ENCODE measurements at places on chromosomes 2 and 18.

- no peak for DNase-seq
Observed at GRCh38 chr2:204643326-204643725, 98.1 kb downstream of the PARD3B start.

DNA sequence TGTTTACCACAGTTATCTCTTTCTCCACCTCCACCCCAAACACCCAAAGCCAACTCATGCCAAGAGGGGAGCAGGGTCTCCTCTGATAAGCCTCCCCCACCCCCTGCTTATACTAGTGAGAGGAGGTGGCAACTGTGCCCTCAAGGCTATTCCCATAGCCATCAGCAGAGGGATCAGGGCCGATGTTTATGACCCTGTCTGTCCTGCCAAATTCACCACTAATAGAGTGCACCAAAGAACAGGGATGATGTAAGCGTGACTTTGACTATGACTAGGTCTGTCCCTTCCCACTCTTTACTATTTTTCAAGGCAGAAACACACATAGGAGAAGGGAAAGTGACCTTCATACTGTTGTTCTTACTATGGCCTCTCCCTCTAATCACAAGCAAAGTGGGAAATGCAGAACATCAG lies 74.6 kb downstream of the CLHC1 start:
- DNase-seq, result no peak

GRCh38 chr18:29841631-29842030 lies 1200.9 kb downstream of the DSC3 start:
- no peak for DNase-seq

DNA sequence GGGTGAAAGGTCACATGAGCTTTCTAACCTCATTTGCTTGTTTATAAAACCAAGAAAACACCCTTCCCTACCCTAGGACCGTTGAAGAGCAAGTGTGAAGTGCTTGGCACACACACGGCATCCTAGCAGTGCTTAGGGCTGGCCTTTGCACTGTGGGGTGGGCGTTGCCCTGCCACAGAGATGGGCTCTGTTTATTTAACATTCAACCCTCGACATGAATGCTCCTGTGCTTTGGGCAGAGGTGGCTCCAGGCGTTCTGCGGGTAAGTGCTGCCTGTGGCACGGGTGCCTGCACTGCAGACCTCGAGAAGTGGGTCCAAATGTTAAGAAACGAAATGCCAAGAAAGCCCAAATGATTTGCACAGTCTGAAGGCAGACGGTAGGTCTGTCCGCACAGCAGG lies 170.1 kb downstream of the FHOD3 start:
- DNase-seq, result no peak

GRCh38 chr2:131112529-131112928 lies 7.4 kb downstream of the PLEKHB2 start:
- no peak for DNase-seq

GRCh38 chr2:142946941-142947340 lies 69.5 kb downstream of the KYNU start:
- DNase-seq, result no peak

DNA sequence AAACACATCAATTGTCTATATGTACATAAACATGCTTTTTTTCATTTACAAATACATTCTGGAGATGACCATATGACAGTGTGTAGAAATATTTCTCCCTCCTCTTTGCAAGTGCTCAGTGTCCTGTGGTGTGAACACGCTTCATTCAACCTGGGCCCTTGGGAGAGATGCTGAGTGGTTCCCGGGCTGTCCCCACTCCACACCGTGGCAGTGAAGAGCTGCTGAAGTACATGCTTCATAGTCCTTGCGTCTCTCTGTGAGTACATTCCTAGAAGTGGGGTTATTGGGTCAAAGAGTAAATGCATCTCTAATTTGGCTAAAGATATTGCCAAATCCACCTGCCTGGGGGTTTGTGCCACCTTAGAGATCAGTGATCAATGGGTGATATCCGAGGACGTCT lies 6.5 kb upstream of the GPR35 start:
- DNase-seq, result no peak

GRCh38 chr2:69583321-69583833 lies 60.2 kb downstream of the AAK1 start:
- no peak for DNase-seq

- DNase-seq, result no peak
Observed at GRCh38 chr2:55844986-55845385, 78.6 kb downstream of the EFEMP1 start.

DNA sequence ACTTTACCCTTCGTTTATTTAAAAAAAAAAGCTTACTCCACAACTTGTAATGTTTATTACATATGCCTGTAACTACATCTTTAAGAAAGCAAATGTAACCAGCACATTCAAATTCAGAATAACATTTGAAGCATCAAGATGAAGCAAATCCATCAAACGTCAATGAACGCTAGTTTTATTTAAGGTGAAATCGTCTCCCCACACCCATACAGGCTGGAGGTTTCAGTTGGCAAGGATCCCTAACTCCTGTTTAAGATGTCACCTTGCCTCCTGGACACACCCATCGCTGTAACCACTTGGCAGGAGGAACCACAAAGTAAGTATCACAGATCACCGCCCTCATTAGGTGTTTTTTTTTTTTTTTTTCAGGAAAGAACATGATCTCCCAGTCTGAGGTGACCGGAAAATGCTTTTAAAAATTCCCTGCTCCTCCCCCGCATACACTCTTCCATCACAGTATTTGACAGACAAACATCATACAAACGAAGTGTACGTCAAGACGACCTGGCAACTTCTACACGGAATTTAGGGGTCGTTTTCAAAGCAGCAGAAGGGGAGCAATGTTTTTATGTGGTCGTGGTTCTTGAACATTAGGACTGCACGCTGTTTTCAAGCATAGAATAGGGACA lies 19.7 kb upstream of the STPG4 start:
- DNase-seq, result no peak

- DNase-seq, result no peak
Observed at GRCh38 chr2:24147364-24147763, 24.1 kb downstream of the FAM228B start.

DNA sequence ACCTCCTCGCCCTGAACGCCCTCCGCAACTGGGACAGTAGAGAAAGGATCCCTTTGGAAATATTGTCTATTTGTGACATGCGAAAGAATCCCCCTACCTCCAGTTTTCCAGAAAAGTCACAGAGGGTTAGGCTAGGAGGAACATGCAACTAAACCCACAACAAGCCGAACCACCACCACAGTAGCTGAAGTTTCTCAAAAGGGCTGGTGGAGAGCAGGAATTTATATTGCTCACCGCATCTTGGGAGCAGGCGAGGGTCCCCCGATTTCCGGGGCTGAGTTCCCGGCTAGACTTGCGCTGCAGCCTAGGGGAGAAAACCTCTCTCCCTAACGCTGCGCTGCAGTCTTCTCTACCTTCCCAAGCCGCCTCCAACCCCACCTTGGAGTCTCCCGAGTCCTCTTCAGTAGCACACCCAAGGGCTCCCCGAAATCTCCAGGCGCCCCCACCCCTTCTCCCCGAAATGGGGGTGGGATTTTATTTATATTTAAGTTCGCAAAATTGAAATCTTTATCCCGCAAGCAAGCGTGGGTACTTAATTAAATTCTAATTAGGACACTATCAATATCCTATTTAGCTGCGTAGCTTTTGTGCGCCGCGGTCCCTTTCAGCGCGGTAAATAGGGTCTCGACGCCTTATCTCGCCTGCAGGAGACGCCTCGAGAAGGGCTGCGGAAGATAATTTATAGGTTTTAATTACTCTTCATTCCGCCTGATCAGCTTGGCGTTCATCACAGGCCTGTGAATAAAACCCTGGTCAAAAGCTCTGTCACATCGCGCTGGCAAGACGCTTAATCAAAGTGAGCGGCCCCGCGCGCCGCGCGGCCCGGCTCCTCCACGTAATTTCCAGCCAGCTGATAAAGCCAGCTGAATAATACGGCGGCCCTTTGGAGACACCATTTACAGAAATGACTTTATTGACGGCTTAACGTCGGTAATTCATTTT lies 2.0 kb upstream of the EN1 start:
- DNase-seq, result peak; percentile 24

DNA sequence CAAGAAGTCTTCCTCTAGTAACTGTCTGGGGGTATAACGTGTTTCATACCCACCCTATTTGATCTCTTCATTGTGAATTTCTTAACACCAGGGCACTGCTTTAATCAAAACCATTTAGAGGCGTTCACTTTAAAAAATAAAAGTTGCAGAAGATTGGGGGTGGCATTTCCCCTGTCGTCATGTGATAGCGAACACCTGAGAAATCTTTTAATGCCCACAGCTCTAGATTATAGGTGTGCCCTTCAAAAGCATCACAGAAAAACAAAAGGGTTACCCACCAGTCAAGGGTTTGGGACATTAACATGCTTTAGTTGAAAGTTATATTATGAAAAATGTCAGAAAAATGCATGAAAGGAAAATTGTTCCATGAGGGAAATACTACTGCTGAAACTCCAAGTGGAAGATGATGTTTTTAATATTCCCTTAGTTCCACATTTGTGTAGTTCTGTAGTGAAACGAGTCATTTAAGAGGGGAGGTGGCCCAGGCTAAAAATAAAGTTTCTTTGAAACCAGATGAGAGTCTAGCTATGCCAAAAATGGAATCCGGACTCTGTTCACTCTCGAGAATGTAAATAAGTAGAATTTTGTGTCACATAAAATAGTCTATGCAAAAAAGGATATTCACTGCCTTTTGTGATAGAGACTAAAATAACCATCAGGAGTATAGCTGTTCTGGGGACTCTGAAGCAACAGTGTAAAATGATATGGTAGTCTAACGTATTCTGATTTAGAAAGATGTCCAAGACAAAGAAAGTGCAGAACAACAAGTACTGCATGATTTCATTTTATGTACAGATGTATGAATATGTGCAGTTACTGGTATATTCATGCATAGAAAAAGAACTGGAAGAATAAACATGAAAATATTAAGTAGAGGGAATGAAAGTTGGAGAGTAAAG lies 95.3 kb downstream of the TMEM247 start:
- no peak for DNase-seq

- no peak for DNase-seq
Observed at GRCh38 chr18:45588376-45589355, 26.6 kb upstream of the SLC14A2 start.

DNA sequence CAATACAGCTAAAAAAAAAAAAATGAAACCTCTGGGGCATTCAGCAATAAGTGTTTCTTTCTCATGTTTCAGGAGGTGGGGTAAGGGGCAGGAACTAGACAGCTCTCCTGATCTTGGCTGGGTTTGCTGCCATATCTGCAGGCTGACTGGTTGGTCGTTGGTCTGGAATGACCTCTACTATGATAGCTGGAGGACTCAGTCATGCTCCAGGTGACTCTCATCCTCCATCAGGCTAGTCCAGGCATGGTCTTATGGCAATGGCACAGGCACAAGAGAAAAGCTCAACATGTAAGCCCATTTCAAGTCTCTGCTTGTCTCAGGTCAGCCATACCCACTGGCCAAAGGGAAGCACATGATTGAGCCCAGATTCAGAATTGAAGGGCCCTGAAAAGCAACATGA lies 9.5 kb upstream of the SLC1A4 start:
- DNase-seq, result no peak

DNA sequence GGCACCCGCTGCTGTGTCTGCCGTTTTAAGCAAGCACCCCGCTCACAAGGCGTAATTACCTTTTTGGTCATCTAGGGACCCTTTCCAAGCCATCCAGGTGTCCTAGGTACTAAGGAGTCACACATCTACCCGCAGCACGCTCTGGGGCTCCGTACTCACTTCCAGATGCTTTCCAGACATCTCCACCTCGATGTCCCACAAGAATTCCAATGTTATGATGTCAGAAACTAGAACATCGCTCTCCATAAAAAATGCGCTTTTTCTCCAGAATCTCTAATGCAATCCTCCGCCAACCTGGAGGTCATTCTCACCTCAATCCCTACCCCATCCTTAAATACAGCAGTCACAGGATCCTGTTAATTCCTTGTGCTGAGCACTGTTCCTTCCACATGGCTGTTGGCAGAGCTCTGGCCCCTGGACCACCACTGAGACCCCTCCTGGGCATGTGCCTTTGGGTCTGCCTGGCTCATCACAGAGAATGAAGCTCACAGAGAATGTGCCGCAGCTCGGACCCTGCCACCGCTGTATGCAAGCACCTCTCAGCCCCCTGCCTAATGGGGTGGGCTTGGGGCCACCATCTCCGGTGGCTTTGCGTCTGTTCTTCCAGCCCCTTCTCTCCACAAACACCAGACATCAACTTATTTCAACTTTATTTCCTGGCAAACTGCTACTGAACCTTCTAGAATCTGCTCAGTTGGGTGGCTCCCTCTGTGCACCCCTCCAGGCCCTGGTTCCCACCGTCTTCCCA lies 4.6 kb upstream of the PXDN start:
- DNase-seq, result no peak

GRCh38 chr2:86624267-86624547 lies 542 bp upstream of the RNF103 start:
- DNase-seq, result no peak

- DNase-seq, result no peak
Observed at GRCh38 chr18:57445488-57446319, 10.5 kb downstream of the ONECUT2 start.

DNA sequence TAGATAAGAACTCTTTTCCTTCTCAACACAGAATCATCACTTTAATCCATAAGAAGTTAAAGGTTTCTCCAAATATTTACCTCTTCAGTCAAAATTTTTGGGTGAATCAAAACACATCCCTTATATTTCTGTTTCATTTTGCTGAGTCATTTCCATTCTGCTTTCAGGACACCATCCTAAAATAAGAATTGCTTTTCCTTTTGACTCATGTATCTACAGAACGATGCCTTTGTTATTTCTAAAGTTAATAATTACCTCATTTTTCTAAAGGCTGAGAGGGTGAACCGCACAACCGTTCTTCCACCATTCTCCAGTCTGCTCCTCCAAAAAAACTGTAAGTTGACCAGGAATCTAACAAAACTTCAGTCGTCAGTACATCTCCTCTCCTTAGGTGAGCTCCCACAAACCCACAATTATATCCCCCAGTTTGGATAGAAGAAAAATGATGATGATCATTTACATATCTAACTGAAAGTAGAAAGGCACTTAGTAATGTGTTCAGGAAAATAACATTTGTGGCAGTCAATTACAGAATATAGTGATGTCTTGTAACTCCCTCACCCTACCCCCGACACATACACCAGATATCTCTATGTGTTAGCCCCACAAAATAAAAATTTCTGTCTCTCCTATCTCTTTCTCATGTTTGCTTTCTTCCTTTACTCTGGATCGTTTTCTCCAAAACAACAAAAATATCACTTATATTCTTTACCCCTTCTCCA lies 162.5 kb downstream of the RAD51AP2 start:
- DNase-seq, result no peak

DNA sequence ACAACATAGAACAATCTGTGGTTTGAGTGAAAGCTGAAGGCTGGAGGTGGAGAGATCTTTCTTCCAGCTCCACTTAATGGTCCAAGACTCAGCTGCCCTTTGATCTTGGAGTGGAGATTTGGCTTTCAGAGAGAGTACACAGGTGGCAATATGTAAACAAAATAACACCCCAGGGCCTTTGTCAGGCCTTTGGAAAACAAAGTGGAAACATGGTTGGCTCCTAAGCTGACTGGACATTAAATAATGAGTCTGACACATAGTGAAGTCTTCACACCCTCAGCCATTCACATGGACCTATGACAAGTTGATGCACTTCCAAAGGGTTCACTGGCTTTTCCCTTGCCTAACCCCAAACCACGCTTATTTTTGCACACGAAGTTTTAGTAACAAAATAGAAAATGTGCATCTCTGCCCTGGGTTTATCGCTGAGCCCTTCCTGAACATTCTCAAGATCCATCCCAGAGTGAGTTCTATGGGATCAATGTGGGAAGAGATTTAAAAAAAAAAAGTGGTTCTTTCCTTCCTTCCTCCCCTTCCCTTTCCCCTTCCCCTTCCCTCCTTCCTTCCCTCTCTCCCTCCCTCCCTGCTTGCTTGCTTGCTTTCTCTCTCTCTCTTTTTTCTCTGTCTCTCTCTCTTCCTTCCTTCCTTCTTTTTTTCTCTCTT lies 201.3 kb upstream of the NT5C1B start:
- DNase-seq, result no peak
